ENCODE measurements at places on chromosomes 4 and X.

GRCh38 chrX:20515841-20516461, 249.2 kb upstream of the RPS6KA3 start:
- DNase-seq, result no peak

DNA sequence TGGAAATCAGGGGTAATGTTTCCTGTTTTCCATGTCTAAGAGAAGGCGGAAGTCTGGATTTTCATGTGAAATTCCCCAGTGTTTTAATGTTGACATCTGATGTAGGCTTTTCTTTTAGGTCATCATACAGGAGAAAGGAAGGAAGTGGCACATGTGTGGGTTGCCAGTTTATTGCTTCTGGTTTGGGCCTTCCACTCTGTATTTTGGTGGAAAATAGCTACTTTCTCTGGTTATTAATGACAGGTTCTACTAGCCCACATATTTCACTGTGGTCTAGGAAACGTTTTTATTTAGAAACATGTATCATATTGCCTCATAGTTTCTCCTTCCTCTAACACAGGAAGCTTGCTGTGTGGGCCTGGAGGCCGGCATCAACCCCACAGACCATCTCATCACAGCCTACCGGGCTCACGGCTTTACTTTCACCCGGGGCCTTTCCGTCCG, 7.2 kb downstream of the PDHA1 start:
- DNase-seq, result no peak

GRCh38 chrX:75106772-75107171, 49.3 kb downstream of the ABCB7 start:
- DNase-seq, result no peak

GRCh38 chr4:112076919-112077608, 68.2 kb upstream of the FAM241A start:
- no peak for DNase-seq

- DNase-seq, result no peak
Measured at GRCh38 chr4:181536811-181537434, 706.3 kb upstream of the TENM3 start.

DNA sequence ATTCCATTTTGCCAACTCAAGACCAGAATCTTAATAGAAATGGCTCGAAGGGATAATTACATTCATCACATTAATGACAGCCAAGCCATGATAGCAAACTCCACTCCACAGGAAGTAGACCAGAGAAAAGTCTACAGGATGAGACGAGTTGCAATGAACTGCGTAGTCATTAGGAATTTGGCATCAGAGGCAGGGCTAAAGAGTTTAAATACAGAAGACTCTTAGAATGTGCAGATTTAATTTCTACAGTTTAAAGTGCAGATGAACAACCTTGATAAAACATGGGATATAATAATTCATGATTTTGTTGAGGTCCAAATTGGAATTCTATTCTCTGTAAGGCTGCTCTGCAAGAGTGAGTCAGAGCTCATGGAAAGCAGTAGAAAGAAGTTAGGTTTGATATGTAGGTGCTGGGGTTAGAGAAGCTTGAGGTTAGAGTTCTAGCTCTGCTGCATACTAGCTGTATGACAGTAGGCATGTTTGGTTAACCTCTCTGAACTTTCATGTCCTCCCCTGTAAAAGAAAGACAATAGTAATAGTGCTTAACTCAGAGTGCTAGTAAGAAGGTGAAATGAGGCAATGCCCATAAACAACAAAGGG, 32.2 kb downstream of the LNX1 start:
- DNase-seq, result no peak

GRCh38 chrX:119008110-119008744, 33.8 kb downstream of the LONRF3 start:
- DNase-seq, result peak; percentile 12

DNA sequence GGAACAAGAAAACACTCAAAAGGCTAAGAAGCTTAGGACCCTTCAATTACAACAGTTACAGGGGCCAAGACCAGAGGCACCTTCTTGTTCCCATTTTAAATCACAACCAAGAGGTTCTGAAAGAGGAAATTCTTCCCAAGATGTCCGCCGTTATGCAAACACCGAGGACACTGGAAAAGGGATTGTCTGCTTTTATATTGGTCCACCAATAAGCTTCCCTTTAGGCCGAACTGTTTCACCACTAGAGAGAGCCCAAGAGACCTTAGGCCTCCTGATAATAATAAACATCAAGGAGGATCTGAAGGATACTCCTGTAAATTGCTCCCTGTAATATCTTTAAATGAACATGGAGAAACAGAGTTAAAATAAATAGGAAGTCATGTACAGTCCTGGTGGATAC, 92.6 kb upstream of the NLRP2B start:
- no peak for DNase-seq

DNA sequence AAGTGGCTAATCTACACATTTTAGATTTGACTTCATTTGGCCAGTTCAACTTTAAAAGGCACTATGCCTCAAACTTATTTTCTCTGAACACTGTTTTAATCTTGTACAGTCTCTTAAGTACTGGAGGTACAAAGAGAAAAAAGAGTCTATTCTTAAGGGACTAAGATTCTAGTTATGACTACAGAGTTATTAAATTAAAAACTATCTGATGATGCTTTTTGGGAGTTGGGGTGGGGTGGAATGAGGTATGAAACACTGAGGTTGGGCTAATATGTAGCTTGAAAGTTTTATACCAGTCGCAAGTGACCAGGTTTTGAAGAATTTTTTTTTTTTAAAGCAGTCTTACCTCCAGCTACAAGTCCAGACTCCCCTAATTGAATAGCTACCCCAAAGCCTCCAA, 17.7 kb upstream of the GPR34 start:
- no peak for DNase-seq

DNA sequence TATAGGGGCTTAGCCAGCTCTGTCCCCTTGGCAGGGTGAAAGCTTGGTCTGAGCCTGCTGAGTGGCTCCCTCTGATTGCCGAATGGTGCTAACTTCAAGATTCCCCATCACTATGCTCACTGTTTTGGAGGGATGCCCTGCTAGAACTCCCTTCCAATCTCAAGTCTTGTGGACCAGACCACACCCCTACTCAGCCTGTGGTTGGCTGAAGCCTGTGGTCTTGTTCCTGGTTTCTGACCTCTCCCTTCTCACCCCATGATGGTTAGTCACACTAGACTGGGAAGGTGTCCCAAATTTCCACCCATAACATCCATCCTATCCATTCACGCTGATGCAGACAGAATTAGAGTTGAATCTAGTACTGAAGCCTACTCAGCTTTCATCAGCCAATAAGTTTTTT, 184.7 kb upstream of the NDP start:
- no peak for DNase-seq

GRCh38 chr4:123319639-123320038, 77.0 kb upstream of the SPRY1 start:
- DNase-seq, result no peak

GRCh38 chrX:18733287-18733686, 25.8 kb downstream of the PPEF1 start:
- DNase-seq, result no peak

DNA sequence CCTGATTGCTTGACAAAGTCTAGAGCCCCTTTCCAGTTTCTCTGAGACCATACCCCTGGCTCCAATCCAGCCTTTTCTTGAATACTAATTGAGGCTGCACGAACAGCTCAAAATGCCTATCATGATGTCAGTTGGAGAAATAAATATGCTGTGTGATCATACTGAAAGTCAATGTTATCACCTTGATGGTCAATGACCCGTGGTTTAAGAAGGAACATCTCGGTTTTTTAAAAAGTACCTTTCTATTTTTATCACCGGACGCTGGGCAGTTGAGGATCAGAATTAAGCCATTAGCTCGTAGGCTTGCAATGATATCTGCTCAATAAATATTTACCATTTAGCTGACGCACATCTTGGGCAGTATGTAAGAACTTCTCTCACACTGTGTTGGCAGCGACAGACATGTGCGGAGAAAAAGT, 852 bp upstream of the WDR44 start:
- no peak for DNase-seq

- peak; percentile 63 for DNase-seq
Measured at GRCh38 chr4:40325406-40326019, 9.6 kb upstream of the CHRNA9 start.

DNA sequence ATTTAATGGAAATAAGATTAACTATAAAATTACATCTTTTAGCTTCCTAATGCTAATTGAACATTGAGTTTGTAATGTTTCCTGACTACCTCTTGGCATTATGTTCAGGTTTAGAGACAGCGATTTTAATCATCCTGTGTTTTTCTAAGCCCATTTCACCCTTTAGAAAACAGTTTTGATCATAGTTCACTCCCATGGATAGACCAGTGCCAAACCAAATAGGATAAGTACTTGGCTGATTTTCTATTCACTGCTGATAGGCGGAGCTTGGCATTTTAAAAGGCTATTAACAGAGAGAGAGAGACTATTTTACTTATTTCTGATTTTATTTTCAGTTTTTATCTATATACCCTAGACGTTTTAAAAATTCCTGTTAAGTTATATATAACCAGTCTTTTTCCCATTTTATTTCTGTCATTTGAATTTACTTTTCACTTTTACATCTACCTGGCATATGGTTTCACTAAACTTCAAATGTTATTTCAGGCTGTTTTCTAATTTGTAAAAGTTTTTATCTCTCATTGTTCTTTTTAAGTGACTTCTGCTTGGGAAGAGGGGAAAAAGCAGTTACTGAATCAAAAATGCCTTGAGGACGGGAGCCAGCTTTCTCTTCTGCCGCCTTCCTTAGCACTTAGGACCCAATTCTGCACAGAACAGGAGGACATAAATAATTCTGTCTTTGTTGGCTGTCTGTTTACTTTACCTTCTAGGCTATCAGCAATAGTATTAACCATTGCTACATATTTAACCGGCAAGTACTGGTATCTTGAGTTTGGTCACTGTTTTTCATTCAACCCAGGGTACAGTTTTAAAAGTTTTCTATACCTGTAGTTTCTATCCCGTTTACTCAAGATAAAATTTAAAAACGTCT, 46.4 kb downstream of the SGMS2 start:
- no peak for DNase-seq

DNA sequence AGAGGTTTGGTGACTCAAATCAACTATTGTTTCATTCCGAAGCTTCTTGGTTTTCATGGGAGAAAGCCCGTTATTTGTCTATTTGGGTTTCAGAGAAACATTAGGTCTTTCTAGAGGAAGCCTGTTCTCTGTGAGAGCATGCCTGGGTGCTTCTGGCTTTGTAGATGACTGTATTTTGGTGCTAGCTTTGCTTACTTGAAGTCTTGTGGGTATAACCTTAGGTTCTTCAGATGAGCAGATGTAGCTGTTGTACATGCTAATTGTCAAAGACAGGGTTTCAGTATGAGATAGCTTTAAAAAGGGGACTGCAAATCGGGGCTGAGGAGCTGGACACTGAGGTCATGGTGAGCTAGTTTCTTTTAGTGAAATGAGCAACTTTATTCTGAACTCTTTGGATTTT, 7.9 kb upstream of the STOX2 start:
- DNase-seq, result no peak

- DNase-seq, result no peak
Measured at GRCh38 chr4:30460818-30461217, 259.4 kb upstream of the PCDH7 start.

DNA sequence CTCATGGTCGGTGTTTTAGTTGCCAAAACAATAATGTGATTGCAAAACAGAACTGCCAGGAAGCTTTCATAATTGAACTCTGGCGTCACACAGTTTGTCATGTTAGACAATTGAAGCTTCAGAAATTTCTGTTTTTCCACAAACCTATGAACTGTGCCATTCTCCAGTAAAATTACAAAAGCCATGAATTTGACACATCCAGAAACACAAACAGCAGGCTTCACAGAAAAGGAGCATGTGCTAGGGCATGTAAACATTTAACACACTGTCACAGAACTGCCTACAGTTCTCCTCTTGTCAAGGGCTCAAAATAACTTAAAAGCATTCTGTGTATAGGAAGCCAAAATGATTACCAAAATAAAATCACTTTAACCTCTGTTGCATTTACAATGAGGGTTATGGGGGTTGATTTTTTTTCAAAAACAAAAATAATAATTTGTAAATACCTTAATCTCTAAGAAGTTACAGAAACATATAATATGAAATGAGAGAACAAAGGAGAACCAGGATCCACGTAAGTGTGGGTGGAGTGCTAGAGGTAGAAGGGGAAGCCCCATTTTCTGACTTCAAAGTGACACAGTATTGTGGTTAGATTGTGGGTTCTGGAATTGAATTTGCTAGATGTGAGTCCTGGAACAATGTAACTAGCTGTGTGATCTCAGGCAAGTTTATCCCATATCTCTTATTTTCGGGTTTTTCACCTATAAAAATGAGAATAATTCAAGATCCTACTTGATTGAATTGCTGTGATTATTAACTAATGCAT, 295.0 kb downstream of the CENPC start:
- DNase-seq, result no peak

GRCh38 chr4:176034499-176034898, 31.1 kb upstream of the WDR17 start:
- no peak for DNase-seq

DNA sequence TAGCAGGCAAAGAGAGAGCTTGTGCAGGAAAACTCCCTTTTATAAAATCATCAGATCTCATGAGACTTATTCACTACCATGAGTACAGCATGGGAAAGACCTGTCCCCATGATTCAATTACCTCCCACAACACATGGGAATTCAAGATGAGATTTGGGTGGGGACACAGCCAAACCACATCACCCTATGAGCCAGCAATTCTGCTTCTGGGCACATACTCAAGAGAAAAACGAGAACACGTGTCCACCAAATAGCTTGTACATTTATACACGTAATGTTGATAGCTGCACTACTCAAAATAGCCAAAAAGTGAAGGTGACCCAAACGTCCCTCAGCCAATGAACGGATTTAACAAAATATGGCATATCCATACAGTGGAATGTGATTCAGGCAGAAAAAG, 94.5 kb upstream of the DHRSX start:
- DNase-seq, result no peak

GRCh38 chr4:185534866-185535611, at the start of gene PDLIM3:
Gene PDLIM3, minus strand, starts transcription at chr4:185535507. Its CDS starts 73 bp downstream, at chr4:185535434.
- no peak for DNase-seq

DNA sequence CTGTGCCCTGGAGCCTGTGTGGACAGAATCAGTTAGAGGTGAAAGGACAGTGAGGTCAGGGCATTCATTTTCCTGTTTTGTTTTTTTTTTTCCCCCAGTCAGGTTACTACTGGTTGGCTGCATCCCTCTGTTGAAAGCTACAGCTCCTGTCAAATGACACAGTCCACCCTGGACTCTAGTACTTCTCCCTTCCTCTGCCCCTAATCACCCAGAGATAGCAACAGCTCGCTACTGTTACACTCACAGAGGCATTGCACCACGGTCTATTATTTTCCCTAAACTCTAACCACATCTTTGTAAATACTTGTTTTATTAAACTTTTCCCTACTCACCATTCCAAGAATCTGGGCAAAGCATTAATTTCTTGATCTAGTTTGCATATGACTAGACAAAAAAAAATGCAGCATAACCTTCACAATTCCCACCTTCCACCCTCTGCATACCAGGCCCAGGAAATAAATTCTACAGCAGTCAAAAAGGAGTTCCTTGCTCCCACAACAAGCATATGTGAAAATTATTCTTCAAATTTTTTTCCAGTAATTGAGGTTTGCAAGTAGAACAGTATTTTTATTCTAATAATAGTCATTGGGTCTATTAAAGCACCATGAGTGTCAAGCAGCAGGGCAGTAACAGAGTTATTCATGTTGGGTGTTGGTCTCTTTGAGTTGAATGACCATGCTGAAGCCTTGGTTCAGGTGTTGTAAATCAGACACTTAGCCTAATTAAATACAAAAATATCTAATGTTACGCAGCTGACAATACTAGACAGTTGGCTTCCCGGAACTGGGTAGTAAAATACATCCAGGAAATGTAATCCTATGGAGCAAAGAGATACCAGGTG, 329.2 kb downstream of the INPP4B start:
- DNase-seq, result no peak

GRCh38 chr4:54669831-54670230, 12.1 kb downstream of the KIT start:
- DNase-seq, result no peak

Data from activated gamma-delta T cell treated with Interleukin-2 at 50 U/mL for 16 hours (primary cell).